ENCODE measurements at places on chromosomes 2 and 18. TPM values are rescaled to one million over a fixed set of nuclear protein-coding genes. Genes with fewer than 3 reads are reported as not detected.

Gene RMDN2
- total RNA-seq = 12.0 TPM

Gene ZNF804A
- under 0.01 TPM for total RNA-seq

Gene YPEL5
- total RNA-seq = 64.7 TPM

Gene PFN4
- not detected for total RNA-seq

Gene SPHKAP
- total RNA-seq = 49.6 TPM

Gene DNAJC5G
- under 0.01 TPM for total RNA-seq

Gene CEBPZOS
- total RNA-seq = 13.0 TPM

Gene CPO
- not detected for total RNA-seq

Gene EPB41L3
- total RNA-seq = 79.9 TPM

Gene RESP18
- not detected for total RNA-seq

Gene TUBA4B
- not detected for total RNA-seq

Gene ABCG5
- not detected for total RNA-seq

Gene ARHGEF4
- 11.5 TPM for total RNA-seq

Gene POTEC
- total RNA-seq = not detected
